SJCRH30 (cell line): ENCODE measurements at places on chromosomes 12 and 14. TPM values are rescaled to one million over a fixed set of nuclear protein-coding genes. Genes with fewer than 3 reads are reported as not detected.

C14orf93 gene
- 11.9 and 13.5 TPM in 2 replicates for total RNA-seq

DNA sequence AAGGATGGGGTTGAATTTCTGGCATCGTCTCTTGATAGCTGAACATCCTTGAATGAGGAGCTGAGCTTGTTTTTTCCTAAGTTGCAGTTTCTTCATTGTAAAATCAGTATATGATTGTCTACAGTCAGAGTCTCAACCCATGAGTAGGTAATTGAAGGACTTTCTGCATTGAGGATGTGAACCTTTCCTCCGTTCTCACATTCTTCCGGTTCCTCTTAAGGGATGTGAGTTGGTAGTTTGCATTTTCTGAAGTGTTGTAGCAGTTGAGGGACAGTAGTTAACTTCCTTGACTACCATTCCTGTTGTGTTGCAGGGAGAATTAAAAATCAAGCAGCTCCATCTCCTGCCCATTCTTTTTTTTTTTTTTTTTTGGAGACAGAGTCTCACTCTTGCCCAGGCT lies 19.1 kb downstream of the TPCN1 start:
- no peak for DNase-seq

- DNase-seq, result peak; percentile 54
Observed at GRCh38 chr12:76032043-76032981, 736 bp upstream of the PHLDA1 start.

DNA sequence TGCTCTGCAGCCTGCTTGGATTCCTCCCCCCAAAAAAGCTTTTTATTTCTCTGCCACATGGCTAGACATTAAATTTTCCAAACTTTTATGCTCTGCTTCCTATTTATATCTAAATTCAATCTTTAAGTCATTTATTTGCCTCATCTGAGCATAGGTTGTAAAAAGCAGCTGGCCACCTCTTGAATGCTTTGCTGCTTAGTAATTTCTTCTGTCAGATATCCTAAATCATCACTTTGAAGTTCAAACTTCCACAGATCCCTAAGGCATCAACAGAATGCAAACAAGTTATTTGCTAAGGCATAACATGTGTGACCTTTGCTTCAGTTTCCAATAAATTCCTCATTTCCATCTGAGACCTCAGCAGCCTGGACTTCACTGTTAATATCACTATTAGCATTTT lies 209.6 kb downstream of the FSCB start:
- DNase-seq, result no peak

DNA sequence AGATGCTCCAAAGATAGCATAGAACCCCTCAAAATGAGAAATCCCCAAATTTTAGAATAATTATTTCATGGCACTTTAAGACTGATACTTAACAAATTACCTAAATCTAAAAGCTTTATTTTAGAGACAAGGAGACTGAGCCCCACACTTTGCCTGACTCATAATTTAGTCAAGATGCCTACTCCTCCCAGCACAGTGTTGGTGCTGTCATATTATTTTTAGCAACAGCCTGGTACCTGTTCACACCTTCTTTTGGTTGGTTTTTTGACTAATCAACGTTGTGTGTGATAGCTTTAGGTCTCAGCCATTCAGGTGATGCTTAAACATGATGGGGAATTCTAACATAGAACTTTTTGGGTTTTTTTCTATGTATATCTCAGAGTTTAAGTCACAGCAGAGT lies 120.2 kb downstream of the SEC23A start:
- DNase-seq, result no peak

GRCh38 chr12:103336940-103337339 lies 158.8 kb downstream of the C12orf42 start:
- no peak for DNase-seq

- DNase-seq, result no peak
Observed at GRCh38 chr12:116126610-116127009, 150.9 kb downstream of the MED13L start.
